Activated effector memory CD4-positive, alpha-beta T cell treated with anti-CD3 and anti-CD28 coated beads, Interleukin-2, amount 50 U/mL, for 16 hours (primary cell): ENCODE measurements at places on chromosomes 16 and 17.
A peak's percentile ranks its signal among the peaks of the same experiment; 100 is the strongest.

GRCh38 chr16:66441586-66442375, 14.7 kb downstream of the BEAN1 start:
- DNase-seq: no peak

DNA sequence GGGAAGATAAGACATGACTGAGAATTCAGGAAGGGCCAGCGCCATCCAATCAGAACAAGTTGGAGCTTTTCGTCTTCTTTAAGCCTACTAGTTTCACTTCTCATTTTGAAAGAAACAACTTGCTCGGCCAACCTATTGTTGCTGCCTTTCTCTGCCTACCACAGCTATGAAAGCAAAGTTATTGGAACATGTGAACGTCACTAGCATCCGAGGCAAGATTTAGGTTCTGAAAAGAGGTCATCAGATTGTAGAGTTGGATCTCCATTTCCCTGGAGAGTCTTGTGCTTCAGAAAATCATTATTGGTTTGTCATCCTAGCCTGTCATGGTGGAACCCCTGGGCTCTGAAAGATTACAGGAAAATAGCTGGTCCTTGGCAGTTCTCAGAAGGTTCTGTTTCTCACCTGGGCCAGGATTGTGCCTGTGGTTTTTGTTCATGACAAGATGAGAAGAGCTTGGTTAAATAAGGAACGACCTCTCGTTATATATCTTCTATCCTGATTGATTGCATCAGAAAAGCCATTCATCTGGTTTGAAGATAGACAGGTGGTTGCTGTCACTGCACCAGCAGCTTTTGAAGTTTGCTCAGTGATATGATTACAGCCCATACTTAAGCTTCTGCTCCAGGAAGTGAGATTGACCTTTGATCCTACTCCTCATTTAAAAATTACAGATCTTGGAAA, 25.3 kb downstream of the CDH13 start:
- no peak for DNase-seq

GRCh38 chr16:52251495-52251894, 295.4 kb downstream of the TOX3 start:
- DNase-seq: no peak

- DNase-seq: no peak
Observed at GRCh38 chr17:79746889-79747507, 16.3 kb downstream of the ENPP7 start.

GRCh38 chr16:16861546-16861945, 482.6 kb downstream of the NPIPA7 start:
- DNase-seq: peak; percentile 75

- DNase-seq: no peak
Observed at GRCh38 chr16:7303660-7304200, 28.9 kb upstream of the RBFOX1 start.

GRCh38 chr16:80536238-80536637, 4.6 kb upstream of the DYNLRB2 start:
- no peak for DNase-seq

- DNase-seq: no peak
Observed at GRCh38 chr17:48175692-48176470, 68.3 kb downstream of the SNX11 start.

DNA sequence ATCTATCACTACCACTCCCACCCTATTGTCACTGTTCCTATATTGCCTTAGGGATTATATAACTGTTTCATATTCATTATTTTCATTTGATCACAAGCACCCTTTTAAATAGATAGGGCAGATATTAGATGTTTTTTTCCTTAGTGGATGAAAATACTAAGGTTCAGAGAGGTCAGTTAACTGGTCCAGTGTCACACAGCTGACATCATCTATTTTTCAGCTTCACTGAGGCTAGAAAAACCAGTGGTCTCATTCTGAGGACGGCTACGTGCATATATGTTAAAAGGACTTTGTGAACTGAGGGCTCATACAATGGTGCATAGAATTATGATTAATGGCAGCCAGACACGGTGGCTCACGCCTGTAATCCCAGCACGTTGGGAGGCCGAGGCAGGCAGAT, 29.0 kb upstream of the RGS9 start:
- DNase-seq: no peak

- DNase-seq: no peak
Observed at GRCh38 chr16:10577305-10578202, 2.8 kb downstream of the EMP2 start.
